Hematopoietic multipotent progenitor cell treated with erythropoietin and hydrocortisone succinate and interleukin-3 and kit ligand, for 17 days (in vitro differentiated cells): ENCODE measurements at places on chromosomes 16 and 17.

GRCh38 chr17:80593181-80593580, 48.5 kb downstream of the RPTOR start:
- no peak for DNase-seq

DNA sequence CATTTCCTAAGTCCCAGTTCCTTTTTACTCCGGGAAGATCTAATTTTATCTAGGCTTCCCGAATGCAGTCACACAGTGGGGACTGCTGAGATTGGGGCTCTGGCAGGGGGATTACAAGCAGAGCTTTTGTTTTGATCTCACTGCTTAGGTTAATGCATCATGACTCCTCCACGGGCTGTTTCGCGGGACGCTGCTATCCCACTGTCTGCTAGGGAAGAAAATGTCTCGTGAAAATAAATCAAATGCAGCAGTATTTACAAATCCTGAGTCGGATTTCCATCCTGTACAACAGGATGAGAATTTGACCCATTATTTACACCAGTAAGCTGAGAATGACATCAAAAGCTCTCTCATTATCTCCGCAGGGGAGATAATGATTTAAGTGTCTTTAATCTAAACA, 83.8 kb downstream of the CDH11 start:
- DNase-seq, result no peak

GRCh38 chr16:84893849-84894599, 74.2 kb downstream of the CRISPLD2 start:
- no peak for DNase-seq

GRCh38 chr17:56047331-56047730, 105.9 kb upstream of the ANKFN1 start:
- no peak for DNase-seq

DNA sequence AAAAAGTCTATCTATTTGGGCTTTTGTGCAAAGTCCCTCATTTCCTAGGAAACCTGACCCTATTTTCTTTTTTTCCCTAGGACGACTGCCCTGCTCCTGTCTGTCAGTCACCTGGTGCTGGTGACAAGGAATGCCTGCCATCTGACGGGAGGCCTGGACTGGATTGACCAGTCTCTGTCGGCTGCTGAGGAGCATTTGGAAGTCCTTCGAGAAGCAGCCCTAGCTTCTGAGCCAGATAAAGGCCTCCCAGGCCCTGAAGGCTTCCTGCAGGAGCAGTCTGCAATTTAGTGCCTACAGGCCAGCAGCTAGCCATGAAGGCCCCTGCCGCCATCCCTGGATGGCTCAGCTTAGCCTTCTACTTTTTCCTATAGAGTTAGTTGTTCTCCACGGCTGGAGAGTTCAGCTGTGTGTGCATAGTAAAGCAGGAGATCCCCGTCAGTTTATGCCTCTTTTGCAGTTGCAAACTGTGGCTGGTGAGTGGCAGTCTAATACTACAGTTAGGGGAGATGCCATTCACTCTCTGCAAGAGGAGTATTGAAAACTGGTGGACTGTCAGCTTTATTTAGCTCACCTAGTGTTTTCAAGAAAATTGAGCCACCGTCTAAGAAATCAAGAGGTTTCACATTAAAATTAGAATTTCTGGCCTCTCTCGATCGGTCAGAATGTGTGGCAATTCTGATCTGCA, 12.9 kb downstream of the TMEM98 start:
- no peak for DNase-seq

DNA sequence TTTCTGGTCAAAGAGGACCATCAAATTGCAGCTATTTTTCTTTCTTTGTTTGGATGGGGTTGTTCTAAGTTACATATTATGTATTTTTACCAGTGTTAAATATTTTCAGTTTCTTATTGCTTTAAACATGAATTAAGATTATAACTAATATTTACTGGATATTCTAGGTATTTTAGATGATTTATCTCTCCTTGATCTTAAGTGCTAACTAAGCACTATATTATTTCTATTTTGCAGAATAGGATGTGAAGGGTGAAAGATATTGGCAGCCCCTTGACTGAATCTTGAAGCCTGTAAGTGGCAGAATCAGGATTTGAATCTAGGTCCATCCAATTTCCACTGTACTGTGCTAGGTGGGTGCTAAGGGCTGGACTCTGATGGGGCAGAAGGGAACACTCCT, 307.3 kb upstream of the CCL2 start:
- no peak for DNase-seq

DNA sequence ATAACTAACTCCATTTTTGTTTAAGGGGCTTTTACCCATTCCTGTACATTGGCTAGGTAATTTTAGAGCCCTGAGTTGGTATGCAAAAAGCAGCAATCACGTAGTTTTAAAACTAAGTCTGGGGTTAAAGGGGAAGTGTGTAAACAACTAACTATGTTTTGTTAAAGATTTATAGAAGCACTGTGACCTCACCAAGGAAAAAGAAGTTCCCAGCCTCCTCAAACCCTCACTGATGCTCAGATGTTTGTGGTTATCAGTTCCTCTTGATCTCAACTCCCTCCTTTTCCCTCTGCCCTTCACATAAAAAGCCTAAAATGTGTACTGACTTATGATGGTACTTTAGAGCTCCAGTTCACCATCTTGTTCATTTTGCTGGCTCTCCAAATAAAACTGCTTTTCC, 119.9 kb upstream of the IRX6 start:
- DNase-seq, result no peak

GRCh38 chr16:84786605-84787262, 33.1 kb upstream of the CRISPLD2 start:
- no peak for DNase-seq

- no peak for DNase-seq
Observed at GRCh38 chr17:50834429-50835300, 721 bp upstream of the WFIKKN2 start.

DNA sequence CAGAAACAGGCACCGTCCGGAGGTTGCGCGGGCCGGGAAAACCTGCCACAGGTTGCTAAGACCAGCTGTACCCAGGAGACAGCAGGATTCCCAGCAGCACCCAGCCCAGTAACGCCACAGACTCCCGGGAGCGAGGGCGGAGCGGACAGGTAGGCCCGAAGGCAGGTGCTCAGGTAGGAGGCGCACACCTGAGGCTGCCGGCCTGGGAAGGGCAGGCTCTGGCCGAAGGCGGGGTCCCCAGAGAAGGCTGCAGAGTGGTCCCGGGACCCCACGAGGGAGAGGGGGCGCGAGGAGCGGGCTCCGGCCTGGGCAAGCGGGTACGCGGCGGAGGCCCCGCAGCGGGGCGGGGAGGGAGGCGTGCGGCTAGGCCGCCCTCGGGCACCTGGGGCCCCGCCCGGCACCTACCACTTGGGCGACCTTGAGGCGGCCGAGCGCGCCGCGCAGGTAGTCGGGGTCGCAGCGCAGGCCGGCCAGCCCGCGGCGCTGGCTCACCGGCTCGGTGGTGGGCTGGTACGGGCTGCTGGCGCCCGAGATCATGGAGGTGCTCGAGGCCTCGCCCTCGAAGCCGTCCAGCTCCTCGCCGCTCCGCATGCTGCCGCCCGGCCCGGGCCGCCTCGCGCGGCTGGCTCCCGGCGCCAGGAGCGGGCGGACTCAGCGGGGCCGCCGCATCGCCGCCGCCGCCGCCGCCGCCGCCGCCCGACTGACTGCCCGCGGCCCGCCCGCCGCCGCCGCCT, 441 bp downstream of the CMTM4 start:
- no peak for DNase-seq

DNA sequence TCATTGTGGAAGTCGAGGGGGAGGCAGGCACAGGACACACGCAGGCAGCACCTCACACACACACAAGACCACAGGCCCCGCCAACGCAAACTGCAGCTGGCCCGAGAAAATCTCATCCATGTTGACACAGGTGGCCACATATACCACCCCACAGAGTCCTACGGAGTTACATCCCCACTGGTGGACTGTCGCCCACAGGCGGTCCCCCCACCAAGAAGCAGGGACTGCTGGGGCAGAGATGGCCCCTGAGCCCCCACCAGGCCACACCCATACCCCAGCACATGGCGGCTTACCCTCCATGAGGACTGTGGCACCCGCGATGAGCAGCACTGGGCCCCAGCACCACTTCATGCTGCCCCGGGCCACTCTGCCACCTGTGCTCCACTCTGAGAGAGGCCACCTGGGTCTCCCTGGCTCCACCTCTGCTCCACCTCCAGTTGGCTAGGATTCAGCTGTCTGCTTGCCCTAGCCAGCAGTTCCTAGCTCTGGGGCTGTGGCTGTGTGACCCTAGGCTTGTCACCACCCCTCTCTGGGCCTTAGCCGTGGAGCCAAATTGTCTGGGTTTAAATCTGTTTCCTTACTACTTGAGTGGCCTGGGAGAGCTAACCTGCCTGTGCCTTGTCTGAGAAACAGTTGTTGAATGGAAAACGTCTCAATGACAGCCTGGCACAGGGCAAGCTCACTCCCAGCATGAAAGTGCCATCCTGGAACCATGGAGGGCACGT, at the start of gene PRSS53:
TSS of gene PRSS53 (minus strand) at position 485 of the 725 bp plus-strand sequence. CDS start at position 351, 134 bp downstream.
- no peak for DNase-seq

DNA sequence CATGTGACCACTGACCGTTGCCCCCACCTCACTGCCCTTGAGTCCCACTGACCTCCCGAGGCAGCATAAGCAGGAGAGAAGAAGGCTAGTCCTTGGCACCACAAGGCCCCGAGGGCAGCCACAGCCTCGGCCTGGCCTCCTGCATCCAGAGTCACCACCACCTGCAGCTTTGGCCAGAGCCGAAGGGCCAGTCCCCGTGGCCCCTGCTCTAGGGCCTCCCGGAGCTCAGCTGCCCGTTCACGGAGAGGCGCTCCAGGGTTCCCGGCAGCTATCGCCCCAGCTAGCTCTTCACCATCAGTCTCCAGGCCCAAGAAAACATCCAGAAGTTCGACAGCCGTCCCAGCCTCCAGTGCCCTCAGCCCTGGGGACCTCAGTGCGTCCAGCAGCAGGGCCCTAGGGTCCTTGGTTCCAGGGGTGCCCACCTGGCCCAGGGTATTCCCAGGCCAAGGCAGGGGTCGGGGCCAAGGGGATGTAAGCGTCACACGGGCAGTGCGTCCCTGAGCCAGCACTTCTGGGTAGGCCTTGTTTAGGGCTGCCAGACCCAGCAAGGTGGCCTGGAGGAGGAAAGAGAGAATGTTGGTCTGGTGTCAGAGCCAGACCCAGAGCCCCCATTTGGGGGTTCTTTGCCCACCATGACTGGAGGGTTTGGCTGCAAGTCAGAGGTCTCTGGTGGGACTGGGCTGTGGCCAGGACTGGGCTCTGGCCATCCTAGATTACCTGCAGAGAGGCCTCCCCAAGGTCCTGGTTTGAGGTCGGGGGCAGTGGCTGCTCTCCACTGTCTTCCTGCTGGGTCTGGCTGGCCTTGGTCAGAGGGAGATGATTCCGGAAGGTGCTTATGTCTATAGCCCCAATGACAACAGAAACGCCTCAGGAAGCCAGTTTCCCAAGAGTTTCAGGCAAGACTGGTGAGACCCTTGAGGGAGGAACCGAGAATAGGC, 1.8 kb downstream of the GHDC start:
- DNase-seq, result no peak

- DNase-seq, result no peak
Observed at GRCh38 chr16:69328854-69329316, 1.5 kb downstream of the PDF start.

DNA sequence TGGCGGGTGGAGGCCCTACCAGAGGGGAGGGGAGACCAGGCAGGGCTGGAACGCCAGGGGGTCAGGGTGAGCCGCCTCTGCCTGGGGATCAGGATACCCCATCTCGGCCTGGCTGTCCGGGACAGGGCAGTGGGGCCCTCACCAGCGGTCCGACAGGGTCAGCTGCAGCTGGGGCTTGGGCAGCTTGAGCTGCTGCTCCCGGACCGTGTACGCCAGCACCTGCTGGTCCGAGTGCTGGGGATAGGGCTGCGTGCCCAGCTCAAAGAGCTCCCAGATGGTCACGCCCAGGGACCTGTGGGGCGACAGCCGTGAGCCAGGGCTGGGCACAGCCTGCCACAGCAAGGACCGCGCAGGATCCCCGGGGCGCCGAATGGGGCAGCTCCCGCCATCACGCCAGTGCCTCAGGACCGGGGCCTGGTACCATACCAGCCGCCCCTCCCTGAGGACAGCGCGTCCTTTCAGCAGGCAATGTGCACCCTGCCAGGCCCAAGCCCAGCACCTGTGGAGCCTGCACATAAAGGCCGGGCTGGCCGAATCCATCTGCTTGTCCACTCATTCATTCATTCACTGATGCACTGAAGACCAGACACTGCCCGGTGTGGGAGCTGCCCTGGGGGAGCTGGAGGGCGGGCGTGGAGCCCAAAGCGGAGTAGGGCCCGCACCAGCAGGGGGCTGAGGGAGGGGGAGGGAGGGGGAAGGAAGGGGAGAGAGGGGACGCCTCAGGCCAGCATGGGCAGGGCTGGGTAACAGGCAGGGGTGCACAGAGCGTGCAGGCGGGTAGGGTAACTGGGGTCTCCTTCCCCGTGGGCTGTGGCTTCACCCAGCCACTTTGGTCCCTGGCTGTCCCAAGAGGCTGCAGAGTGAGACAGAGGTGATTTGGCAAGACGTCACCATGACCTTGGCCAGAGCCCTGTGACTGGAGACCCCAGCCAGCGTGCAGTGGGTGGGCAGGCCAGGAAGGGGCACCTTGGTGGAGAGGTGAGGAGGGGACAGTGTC, 42.0 kb upstream of the PVALEF start:
- DNase-seq, result no peak

DNA sequence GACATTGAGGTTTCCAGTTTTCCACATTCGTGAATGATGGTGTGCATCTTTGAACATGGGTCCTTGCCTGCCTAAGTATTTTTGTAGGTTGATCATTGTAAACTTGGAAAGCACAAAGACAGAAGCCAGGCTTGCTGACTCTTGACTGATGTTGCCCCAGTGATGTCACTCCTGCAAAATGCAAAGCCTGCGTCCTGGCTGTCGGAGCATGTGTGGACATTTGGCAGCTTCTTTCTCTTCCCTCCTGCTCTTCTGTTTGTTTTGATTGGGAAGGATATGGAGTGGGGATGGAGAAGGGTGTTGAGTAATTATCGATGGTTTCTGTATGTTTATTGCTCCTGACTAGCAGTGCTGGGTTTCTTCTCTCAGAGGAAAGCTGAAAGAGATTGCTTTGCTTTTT, 3.2 kb downstream of the NDE1 start:
- DNase-seq, result no peak

DNA sequence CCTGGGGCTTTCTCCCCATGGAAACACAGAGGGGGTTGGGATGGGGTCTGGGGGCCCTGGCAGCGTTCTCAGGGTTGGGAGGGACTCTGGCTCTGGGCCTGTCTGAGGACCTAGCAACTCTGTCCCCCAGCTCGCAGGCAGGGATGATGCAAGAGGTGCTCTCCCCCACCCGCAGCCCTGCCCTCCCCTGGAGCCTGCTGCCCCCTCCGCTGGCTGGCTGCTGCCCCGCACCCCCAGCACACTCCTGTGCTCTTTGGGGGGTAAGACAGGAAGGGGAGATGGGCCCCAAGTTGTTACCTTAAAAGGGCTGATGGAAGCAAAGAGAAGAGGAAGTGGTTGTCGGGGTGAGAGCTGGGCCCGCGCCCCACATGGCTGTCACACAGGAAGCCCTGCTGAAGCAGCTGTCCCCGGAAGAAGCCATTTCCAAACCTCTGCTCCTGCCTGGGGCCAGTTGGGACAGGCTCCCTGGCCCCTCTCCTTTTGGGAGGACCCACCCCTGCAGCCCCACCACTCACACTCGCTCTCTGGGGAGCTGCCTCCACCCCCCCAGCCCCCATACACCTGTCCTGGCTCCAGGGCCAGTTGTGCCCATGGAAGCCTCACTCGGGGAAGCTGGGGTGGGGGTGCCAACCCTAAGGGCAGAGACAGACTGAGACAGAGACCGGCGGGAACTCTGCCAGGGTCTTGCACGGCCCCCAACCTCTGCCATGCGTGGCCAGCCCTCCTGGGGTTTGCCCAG, 2.5 kb downstream of the CORO1A start:
- DNase-seq, result no peak
